Esophagus mucosa (tissue), 1 donor: ENCODE measurements at places on chromosomes 6 and 20.

DNA sequence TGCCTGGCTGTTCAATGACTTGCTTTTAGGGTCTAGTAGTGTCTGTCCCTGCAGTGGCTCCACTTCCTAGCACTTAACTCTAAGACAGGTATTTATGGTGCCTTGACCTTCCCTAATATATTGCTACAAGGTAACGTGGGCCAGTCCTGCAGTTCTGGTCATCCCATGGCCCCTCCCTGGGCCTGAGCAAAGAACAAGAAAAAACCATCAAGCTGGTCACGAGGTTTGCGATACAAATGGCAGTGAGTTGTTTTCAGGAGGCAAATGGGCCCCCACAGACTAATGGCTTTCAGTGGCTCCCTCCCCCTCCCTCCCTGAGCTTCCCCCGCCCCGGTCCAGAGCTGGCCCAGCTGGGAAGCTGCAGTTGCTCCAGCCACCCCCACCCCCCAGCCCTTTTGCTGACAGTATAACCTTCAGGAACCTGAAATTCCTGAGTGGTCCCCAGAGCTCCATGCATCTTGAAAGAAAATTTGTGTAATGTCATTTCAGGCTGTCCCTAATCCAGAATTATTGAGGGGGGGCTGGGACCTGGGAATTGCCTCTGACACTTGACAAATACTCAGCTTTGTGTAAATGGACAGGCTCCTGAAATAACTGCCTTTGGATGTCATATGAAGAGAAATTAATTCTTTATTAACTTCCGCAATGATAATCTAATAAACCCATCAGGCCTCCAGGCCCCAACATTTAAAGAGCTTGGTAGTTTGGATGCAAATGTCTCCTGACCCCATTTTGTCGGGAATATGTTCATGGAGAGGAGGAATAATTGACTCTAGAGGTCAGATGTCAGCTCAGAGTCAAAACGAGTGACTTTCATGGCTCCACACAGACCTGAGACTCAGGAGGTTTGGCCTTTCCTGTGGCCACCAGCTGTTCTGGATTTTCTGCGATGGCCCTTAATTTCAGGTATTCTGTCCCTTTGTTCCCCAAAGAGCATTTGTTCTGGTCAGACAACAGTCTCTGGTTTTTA, 153.2 kb upstream of the TOP1 start:
- ATAC-seq: no peak

DNA sequence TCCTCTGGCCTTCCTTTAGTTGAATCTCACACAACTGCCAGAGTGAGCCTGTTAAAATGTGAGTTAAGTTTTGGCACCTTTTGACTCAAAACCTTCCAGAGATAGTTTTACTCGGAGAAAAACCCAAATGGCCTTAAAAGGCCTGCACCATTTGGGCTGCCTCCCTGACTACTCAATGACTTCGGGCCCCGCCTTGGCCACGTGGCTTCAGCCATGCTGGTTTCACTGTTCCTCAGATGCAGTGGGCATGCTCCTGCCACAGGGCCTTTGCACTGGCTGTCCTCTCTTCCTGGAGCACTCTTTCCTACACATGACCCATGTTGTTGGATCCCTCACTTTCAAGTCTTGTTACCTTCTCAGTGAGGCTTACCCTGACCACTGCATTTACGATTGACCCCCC, 18.3 kb downstream of the VEGFA start:
- no peak for ATAC-seq

GRCh38 chr6:105606831-105607463, 204.1 kb upstream of the PREP start:
- ATAC-seq: peak; percentile 75

GRCh38 chr20:34938466-34939163, 17.0 kb downstream of the GSS start:
- peak; percentile 46 for ATAC-seq

DNA sequence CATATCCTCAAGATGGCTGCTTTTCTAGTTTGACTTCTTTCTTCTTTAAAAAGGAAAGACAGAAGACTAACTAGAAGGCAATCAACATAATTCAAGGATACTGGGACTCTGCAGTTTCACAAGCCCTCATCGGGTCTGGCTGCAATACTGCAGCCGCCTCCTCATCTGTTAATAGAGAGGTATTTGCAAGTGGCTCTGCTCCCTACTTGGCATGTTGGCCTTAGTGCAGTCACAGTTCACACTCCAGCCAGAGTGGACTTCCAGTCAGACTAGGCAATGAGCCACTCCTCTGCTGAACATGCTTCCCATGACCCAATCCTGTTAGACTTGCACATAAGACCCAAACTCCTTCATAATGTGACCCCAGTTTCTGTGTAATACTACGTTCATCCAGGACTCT, 141.9 kb upstream of the ENPP5 start:
- ATAC-seq: no peak

DNA sequence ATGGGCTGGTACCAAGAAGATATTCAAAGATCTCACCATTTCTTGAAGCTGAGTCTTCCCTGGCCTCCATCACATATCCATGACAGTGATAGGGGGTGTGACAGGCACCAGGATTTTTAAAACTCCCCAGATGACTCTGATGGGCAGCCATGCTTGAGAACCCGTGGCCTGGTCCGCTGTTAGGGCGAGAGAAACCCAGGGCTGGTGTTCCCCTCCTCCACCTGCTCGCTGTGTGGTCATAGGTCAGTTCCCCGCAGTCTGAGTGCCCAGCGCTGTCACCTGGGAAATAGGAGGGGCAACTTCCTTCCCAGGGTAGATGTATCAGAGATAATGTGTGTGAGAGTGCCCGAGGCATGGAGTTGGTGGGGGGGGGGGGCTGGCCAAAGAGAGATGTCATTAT, 50.9 kb downstream of the TMEM242 start:
- ATAC-seq: no peak

DNA sequence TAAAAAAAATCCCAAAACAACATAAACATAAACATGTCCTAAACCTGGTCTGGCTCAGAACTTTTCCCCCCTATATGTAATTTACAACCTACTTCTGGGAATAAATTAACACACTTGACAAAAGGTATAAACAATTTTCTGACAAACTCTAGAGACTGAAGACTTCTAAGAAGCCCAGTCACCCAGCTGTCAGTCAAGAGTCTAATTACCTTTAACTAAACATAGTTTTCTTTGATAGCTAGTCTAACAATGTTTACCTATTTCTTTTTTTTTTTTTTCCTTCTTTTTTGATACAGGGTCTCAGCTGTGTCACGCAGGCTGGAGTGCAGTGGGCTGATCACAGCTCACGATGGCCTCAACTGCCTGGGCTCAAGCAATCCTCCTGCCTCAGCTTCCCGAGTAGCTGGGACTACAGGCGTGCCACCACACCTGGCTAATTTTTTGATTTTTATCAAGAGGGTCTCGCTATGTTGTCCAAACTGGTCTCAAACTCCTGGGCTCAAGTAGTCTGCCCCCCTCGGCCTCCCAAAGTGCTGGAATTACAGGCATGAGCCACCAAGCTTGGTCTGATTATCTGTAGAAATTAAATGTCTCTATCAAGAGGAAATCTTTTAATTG, 932 bp upstream of the UBR2 start:
- no peak for ATAC-seq

GRCh38 chr6:115594891-115595290, 465.8 kb downstream of the FRK start:
- ATAC-seq: no peak

DNA sequence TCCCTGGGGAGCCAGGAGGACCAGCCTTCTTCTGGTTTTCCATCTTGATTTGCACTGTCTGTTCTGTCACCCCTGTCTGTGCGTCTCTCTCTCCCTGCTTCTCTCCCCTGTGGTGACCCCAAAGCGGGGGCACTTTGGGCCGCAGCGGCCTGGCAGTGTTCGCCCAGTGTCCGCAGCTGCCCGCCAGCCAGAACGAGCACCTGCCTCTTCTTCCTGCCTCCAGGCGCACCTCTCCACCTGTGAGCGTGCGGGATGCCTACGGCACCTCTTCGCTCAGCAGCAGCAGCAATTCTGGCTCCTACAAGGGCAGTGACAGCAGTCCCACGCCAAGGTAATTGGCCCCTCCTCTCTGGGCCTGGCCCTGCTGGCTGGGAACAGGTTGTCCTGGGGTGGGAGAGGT, 30.8 kb downstream of the SNPH start:
- no peak for ATAC-seq

DNA sequence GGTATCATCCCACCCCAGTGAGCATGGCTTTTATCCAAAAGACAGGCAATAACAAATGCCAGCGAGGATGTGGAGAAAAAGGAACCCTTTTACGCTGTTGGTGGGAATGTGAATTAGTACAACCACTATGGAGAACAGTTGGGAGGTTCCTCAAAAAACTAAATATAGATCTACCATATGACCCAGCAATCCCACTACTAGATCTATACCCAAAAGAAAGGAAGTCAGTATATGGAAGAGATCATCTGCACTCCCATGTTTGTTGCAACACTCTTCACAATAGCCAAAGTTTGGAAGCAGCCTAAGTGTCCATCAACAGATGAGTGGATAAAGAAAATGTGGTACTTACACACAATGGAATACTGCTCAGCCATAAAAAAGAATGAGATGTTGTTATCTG, 5.9 kb upstream of the KIAA1755 start:
- ATAC-seq: no peak

- ATAC-seq: no peak
Measured at GRCh38 chr20:38267901-38268514, 7.5 kb upstream of the KIAA1755 start.

- no peak for ATAC-seq
Measured at GRCh38 chr20:62496568-62497218, 20.9 kb upstream of the GATA5 start.

DNA sequence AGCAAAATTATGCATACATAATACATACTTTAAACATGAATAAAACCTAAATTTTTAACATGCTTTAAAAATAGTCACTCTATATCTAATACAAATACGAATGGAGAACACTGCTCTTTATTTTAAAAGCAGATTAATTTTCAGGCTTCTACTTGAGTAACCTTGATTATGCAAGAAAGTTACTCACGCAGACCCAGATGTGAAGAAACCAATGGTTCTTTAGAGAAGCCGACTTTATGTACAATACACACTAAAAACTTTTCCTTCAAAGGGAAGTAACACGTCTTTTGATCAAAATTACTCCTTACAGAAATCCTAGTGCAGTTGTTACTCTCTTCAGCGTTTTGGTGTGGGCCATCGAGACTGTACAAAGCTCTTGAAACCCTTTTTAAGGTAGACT, 136.9 kb upstream of the SLC22A16 start:
- no peak for ATAC-seq

DNA sequence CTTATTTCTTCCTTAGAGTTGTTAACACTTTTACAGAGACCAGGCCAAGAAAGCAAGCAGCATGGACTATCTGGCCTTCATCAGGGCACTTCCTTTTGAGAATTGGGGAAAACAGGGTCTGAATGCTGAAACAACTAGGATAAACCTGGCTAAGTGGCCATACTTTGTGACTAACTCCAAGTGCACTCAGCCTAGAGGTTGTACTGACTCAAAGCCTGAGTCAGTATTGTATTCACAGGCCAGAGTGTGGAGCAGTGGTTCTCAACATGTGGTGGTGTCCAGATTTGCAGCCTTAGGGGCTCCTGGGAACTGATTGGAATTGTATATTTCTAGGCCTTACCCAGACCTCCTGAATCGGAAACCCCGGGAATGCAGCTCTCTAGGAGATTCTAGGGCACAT, 20.1 kb downstream of the SEC23B start:
- no peak for ATAC-seq

GRCh38 chr6:17101422-17102257, at the start of gene STMND1:
Gene STMND1 (plus strand): TSS chr6:17102050. CDS start chr6:17102258, 208 bp downstream.
- ATAC-seq: peak; percentile 46

DNA sequence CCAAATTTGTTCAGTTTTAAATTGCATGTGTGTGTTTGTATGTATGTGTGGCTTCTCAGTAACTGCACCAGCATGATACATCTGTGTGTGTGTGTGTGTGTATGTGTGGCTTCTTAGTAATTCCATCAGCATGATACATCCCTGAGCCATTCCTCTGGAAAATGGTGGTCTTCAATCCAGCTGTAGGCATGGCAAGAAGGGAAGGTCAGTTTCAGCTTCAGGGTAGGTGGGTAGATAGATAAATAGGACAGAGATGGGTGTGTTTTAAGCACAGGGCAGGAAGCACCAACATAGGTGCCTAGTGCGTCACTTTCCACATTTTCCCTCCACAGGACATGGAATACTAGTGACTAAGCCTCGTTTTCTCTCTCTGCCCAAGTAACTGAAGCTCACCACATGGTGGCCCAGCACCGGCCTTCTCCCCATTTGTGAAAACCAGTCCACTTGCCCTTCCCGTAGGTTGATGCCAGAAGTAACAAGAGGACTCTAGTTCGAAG, 82.9 kb downstream of the RPP40 start:
- ATAC-seq: no peak

DNA sequence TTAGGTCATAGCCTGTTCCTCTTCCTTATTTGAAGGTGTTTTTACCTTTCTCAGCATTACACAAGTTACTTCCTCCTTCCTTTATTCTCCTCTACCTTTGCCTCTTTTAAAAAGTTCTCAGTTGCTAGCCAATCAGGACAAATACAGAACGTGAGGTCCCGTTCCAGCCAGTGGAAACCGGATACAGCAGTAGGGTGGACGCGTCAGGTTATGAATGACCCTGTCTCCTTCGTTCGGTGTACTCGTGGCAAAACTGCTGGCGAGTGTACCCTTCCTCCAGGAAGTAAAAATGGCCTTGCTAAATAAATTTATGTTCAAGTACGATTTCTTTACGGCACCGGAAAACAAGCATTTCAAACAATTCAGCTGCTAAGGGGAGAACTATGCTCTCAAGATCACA, 77.0 kb upstream of the MLN start:
- ATAC-seq: no peak

- peak; percentile 77 for ATAC-seq
Measured at GRCh38 chr6:36276581-36277536, 7.0 kb downstream of the PNPLA1 start.

- peak; percentile 27 for ATAC-seq
Measured at GRCh38 chr20:19968466-19969073, 48.6 kb upstream of the NAA20 start.

- peak; percentile 75 for ATAC-seq
Measured at GRCh38 chr6:150346346-150346745, 22.5 kb upstream of the IYD start.
